Cerebellum (tissue), 4 donors: ENCODE measurements at places on chromosomes 2 and 18.

GRCh38 chr2:198863655-198864054 is 594.1 kb downstream of the SATB2 start:
- DNase-seq = no peak

DNA sequence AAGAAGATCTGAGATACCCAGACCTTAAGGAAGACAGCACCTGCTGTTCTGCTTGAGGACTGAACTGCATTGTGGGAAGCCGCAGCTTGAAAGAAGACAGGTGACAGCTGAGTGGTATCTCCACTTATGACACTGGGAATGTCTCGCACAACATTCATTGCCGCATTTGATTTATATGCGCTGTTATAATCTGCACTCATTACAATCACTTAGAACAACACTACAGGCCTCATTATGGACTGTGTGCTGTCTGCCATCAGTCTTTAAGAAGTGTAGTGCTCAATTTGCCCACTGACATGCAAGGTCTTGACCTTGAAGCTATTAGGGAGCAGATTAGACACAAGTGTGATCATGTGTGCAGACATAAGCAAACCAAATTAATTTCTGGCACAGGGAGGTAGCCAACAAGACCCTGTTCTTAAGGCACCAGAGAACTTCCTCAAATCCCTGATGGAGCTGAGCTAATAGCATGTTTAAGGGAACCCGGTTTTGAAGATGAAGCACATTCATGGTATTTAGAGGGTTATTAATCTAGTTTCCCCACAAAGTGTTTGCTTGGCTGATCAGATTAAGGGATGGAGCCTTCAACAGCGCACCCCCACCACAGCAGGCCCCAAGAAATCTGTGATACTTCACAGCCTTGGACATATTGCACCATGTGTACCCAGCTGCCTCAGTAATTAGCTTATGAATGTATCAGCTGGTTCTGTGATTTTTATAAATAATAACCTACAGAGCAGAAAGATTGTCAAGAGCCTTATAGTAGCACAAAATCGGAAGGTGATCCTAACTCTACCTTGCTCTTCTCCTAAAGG is 146.8 kb downstream of the SATB2 start:
- DNase-seq = no peak

GRCh38 chr2:195049372-195050031 is 607.5 kb upstream of the SLC39A10 start:
- no peak for DNase-seq

DNA sequence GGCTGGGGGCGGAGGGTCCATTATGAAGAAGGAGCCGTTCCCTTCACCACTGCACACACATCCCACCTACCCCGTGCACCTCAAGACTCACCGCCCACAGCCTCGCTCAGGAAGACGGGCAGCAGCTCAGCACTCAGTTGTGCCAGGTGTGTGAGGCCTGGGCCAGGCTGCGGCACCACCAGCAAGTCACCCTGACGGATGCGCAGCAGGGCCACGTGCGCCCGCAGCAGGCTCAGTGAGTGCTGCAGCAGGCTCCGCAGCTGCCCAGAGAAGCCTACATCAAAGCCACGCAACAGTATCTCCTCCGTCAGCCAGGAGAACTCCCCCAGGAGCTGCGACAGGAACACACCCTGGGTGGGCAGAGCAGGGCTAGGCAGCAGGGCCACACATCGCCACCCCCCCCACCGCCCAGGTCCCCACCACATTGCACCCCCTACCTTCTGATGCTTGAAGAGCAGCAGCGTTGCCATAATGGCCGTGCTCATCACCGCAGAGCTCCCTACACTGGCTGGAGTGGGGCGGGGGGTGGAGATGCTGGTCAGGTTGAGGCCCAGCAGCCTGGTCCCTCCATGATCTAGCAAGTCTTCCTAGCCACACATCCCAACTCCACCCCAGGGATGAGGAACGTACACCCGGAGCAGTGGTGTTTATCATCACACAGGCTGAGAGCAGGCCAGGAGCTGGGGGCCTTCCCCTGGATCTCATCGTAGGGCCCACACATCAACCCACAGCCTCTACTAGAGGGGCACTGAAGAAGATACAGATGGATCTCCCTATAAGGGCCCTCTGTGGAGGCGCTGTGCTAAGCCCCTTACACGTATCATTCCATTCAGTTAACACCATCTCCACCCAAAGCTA is 10.2 kb downstream of the GPAT2 start:
- DNase-seq = no peak
